Smooth muscle cell of the brain vasculature (primary cell): ENCODE measurements at places on chromosomes 11 and 22.
A peak's percentile ranks its signal among the peaks of the same experiment; 100 is the strongest.

DNA sequence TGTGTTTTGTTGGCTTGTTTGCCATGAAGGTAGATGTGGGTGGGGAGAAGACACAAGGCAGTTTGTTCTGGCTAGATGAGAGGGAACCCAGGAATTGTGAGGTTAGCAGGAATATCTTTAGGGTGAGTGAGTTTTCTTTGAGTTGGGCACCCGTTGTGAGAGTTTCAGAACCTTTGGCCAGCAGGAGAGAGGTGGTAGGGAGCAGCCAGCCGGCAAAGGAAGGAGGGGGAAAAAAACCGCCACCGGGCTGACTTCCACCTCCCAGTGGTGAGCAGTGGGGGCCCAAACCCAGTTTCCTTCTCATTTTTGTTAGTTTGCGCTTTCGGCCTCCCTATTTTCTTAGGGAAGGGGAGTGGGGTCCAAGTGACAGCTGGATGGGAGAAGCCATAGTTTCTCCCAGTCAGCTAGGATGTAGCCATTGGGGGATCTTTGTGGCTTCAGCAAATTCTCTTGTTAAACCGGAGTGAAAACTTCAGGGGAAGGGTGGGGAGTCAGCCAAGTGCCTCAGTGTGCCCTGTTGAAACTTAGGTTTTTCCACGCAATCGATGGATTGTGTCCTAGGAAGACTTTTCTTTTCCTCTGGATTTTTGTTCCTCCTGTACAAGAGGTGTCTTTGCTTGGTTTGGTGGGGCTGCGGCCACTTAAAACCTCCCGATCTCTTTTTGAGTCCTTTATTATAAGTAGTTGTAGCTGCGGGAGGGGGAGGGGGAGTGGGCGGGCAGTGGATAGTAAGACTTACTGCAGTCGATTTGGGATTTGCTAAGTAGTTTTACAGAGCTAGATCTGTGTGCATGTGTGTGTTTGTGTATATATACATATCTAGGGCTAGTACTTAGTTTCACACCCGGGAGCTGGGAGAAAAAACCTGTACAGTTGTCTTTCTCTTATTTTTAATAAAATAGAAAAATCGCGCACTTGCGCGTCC lies 1.1 kb upstream of the GCAT start:
- DNase-seq = no peak

- DNase-seq = no peak
Observed at GRCh38 chr11:61954851-61955421, 4.8 kb downstream of the BEST1 start.

- DNase-seq = no peak
Observed at GRCh38 chr11:23336961-23337360, 476.7 kb upstream of the CCDC179 start.

- no peak for DNase-seq
Observed at GRCh38 chr11:110830747-110831146, 118.5 kb upstream of the ARHGAP20 start.

DNA sequence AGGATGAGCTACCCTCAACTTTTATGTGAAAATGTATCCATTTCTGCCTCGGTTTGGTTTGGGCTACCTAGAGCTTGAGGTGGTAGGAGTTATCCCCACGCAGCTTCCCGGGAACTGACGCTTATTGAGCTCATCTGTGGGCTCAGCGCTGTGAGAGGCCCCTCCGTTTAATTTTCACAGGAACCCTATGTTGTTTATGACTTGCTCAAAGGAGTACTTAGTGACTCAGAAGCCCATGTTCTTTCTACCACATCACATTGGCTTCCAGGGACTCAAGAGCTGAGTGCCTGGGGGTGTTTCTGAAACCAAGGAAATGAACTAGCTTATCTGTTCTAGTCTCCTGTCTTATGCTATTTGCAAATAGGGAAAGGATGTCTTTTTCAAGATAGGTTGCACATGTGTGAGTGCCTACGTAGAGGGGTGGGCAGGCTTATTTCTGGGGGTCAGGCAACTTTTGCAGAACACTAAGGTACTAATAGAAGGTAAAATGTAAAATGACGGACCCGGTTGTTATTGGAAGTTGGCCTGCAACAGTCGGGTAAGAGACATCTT lies 40.5 kb downstream of the MICAL2 start:
- DNase-seq = no peak

- no peak for DNase-seq
Observed at GRCh38 chr11:20046416-20046815, 113.9 kb downstream of the DBX1 start.

- no peak for DNase-seq
Observed at GRCh38 chr11:123416566-123416965, 13.5 kb upstream of the GRAMD1B start.

DNA sequence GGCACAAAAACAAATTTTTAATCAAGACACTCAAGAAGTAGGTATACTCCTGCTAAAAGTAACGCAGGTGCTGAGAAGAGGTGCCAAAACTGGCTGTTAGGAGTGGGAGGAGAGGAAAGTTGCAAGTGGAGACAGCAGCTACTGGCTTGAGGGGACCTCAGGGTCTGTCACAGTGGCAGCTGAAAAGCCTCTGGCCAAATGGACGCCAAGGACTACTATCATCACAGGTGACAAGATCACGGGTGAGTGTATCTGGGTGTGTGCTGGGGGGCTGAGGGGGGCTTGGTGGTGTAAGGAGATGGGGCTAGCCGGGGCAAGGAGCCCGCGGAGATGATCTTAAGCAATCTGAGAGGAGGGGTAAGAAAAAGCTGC lies 687 bp downstream of the ZNF202 start:
- no peak for DNase-seq

DNA sequence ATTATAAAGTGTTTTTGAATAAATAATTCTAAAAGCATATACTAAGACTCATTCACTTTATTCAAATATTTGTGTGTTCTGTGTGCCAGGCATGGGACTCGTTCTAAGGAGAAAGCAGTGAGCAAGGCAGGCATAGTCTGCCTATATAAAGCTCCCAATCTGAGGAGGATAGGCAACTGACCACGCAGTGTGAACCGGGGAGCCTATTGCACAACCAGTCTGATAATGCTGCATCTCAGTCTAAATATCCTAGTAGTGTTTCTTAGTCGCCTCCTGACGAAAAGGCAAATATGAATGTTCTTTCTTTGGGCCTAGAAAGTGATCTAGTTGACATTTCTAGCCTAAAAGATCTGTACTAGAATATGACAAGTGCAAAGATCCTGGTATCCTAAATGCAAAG lies 98.3 kb downstream of the C11orf65 start:
- DNase-seq = no peak

DNA sequence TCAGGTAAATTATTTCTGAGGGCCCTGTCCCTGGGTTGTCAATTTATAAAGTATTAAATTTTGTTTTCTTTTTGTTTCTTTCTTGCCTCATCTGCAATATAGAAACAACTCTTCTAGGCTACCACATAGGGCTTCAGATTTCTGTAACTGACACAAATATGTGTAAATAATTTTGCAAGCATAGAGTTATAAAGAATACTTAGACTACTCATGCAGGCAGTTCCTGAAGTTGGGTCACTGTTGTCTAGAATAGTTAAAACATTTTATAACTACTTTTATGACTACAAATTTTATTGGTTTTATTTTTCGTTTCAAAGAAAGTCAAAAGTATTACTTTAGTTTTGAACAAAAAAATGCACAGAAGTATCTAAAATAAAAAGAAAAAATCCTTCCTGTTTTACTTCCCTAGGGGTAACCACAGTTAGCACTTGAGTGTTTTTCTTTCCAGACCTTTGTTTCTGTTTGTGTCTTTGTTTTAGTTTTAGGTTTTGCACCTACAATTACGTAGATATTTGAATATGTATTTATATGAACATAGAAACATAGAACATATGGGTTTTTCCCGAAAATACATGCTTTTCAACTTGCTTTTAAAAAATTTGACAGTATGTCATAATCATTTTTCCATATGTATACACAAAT lies 12.4 kb upstream of the TMEM123 start:
- DNase-seq = no peak

DNA sequence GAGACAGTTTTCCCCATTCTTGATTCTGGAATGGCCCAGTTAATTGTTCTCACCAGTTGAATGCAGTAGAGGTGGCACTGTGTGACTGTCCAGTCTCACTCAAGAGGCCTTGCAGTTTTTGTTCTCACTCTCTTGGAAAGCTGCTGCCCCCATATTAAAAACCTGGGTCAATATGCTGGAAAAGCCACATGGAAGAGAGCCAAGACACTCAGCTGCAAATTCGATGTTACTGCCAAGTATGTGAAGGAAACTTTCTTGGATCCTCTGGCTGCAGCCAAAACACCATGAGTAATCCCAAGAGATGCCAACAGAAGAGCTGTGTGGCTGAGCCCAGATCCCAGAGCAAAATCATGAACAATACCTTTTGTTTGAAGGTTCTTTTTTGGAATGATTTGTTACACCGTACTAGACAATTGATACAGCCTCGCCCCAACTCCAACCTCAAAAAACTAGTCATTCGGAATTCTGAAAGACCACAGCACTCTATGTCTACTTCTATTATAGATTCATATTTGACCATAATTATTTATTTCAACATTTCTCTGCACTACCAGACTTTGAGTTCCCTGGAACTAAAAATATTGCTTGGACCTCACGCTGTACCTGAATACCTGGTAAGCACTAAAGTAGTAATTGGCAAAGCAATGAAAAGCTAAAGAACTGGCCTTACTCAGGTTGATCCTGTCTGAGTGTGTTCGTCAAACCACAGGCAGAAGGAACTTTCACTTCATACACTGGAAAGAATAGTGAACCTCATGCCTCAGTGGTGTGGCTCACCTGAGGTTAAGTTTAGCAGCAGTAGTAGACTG lies 378.8 kb downstream of the ETS1 start:
- DNase-seq = peak; percentile 75

- DNase-seq = no peak
Observed at GRCh38 chr11:97738751-97739150, 1282.0 kb upstream of the CNTN5 start.

GRCh38 chr11:20530942-20531703 lies 68.3 kb upstream of the SLC6A5 start:
- no peak for DNase-seq

DNA sequence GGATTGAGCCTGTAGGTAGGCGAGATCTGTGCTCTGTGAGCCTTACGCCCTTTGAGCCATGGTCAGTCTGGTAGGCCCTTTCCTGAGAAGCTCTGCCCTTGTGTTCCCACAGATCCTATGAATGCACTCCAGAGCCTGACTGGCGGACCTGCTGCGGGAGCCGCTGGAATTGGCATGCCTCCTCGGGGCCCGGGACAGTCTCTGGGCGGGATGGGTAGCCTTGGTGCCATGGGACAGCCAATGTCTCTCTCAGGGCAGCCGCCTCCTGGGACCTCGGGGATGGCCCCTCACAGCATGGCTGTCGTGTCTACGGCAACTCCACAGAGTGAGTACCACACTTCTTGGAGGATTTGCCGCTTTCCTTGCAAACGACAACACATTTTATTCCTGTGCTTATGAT lies 47.4 kb downstream of the MED15 start:
- no peak for DNase-seq

DNA sequence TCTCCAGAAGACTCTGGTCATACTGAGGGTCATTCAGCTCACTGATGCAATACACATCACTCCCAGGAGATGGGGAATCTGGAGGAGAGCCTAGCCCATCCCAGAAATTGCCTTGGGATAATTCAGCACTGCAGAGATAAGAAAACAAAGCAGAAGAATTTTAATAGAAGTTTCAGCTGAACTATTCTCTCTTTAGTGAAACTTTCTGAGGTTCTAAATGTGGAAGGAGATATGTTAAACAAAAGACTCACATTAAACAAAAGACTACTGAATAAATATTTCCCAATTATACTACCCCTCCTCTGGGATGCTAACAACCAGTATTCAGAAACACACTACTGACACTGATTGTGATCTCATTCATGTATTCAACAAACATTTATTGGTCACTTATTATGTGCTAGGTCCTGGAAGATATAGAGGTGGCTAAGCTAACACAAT lies 47.8 kb downstream of the C2CD3 start:
- no peak for DNase-seq

GRCh38 chr22:50672471-50673230 lies at the start of gene SHANK3:
Gene SHANK3, plus strand, starts transcription at chr22:50672823.
- no peak for DNase-seq

DNA sequence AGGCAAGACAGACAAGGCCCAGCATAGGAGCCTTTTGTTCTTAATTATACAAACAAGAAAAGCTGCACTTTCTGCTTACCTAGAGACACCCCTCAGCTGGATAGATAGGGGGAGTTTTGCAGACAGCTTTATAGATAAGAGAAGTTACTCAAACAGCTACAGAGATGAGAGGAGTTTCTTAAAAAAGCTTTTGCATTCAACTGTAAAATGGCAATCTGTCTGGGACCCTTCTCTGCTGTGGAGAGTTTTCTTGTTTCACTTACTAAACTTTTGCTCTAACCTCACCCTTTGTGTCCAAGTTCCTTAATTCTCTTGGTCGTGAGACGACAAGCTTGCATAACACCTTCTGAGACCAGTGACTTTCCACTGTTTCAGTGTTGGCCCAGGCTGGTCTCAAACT lies 103.8 kb upstream of the CHORDC1 start:
- DNase-seq = no peak

- no peak for DNase-seq
Observed at GRCh38 chr11:85517272-85517671, 109.9 kb downstream of the DLG2 start.
